ENCODE measurements at places on chromosomes 5 and 9. TPM values are rescaled to one million over a fixed set of nuclear protein-coding genes. Genes with fewer than 3 reads are reported as not detected.

PCDHB12 gene
- total RNA-seq = not detected

HNRNPH1 gene
- total RNA-seq = 713 TPM

ASPN gene
- total RNA-seq = not detected

CCNJL gene
- not detected for total RNA-seq

GRCh38 chr5:77367741-77368140 is 124.4 kb downstream of the WDR41 start:
- peak; percentile 62 for DNase-seq
- no peak overlapping the region for H3K4me3 ChIP-seq
- H3K4me1 ChIP-seq = peaks cover 11% of the 10 kb centered on the region

DNA sequence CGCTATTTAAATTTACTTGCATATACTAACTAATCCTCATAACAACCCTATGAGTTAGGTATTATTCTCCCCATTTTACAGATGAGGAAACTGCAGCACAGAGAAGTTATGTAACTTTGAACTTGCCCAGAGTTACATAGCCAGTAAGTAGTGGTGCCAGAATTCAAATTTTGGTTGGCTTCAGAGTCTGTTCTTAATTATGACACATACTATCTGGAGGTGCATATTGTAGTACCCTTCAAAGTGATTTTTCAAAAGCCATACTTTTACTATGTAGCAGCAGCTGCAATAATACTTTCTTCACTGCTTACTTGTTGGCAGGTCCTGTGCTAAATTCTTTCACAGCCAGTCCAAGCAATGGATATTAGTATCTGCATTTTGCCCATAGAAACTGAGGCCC is 16.4 kb downstream of the MAN2A1 start:
- H3K36me3 ChIP-seq = peaks cover 3% of the 10 kb centered on the region
- H3K27me3 ChIP-seq = no peaks in the 10 kb centered on the region
- DNase-seq = no peak
- no peak overlapping the region for H3K4me3 ChIP-seq

- no peaks in the 10 kb centered on the region for H3K4me1 ChIP-seq
- H3K4me3 ChIP-seq = no peak overlapping the region
- DNase-seq = no peak
- H3K27me3 ChIP-seq = peaks cover 14% of the 10 kb centered on the region
- no peak overlapping the region for H3K27ac ChIP-seq
Measured at GRCh38 chr5:107402434-107403227, 268.1 kb downstream of the EFNA5 start.
